ENCODE measurements at places on chromosomes 13 and 19.

GRCh38 chr13:41545432-41545707 lies 88.0 kb downstream of the RGCC start:
- no peak for DNase-seq

DNA sequence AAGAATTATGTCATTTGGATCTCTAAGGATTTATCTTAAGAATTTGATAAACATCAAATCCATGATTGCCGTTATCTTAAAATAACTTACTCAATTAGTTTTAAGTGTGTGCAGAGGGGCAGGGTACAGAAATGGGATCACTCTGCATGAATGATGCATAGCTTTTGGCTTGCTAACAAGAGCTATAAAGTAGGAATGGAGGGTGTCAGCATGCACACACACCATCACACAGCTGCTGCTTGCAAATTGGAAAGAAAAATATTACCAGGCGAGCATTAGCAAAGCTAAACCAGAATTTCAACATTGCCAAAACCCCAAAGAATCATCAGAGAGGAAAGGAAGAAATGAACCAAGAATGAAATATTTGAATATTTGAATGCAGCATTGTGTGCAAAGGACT lies 580.6 kb downstream of the LMO7 start:
- no peak for DNase-seq

GRCh38 chr13:95614641-95615245 lies 29.8 kb downstream of the DZIP1 start:
- DNase-seq, result no peak

DNA sequence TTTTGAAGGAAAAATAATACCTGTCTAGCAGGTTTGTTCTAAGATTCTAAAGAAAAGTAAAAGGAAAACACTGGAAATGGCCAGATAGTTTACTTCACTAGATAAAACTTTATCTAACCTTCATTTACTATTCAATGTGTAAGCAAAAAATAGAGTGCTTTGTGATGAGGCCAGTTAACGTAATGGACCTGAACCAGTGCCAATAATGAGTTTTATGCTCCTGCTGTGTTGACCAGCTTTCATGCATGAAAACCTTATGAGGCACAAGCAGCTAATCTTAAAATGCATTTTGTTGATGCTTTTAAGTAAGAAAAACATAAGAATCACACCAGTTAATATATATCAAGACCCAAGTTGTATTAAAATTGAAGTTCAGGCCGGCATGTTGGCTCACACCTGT lies 617.2 kb upstream of the GPC6 start:
- DNase-seq, result no peak

DNA sequence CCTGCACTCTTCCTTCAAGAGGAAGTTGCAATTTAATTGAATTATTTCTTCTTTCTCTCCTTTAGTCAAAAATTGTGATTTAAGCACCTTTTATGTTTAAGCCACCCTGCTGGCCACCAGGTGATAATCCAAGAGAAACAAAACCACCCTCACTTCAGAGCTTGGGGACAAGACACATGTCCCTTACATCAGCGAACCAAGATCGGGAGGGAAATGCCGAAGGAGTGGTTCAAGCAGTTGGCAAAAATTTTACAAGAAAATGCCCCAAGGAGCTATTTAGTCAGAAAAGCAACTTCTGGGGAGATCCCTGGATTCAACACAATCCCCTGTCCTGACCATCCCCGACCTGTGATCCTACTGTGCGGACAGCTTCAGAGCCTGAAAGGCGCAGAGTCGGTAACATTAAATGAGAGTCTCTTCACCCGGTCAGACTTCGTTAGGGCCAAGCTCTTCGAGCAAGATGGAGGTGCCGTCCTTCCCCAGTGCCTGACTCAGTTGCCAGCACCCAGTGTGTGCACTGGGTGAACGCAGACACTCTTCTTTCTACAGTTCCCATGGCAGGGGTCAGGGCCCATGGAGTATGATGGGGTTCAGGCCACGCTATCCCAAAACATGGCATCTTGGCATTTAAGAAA lies 78.6 kb upstream of the TM9SF2 start:
- no peak for DNase-seq

DNA sequence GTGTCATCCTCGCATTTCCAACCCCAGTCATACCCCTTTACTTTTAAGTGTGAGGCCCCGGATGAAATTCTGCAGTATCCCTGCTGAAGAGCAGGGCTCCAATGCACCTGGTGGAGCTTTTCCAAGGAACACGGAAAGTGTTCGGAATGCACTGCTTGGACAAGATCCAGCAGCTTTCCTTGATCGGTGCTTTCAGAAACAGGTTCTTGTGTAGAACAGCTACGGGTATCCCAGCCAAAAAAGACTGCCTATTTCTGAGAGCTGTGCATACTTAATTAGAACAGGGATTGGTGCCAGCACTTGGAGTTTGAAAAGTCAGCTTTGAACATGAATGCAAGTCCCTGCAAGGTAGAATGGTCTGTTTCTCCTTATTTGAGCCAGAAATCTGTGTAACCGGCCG lies 87.2 kb upstream of the C1QTNF9B start:
- no peak for DNase-seq

GRCh38 chr13:69155136-69155535 lies 952.5 kb upstream of the ATXN8OS start:
- DNase-seq, result no peak

GRCh38 chr19:49502866-49503581 lies 6.8 kb downstream of the RPS11 start:
- no peak for DNase-seq

DNA sequence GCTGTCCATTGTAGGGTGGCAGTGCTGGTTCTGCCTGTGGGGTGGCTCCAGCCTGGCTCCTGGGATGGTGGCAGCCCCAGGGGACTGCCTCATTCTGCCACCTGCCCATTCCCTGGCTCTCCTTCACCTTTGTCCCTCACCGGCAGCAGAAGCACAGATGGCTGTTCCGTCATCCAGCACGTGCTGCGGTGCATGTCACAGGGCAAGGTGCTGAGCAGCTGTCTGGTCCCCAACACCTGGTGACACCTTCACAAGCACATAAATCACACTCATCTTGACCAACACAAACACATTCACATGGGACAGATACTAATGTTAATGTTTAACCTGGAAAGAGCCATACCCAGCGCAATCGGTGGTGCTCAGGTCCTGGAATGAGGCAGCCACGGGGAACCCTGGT lies 126.8 kb downstream of the UQCRFS1 start:
- DNase-seq, result no peak

- DNase-seq, result no peak
Observed at GRCh38 chr13:32840989-32841713, 175.1 kb upstream of the KL start.

- DNase-seq, result no peak
Observed at GRCh38 chr19:19230999-19231398, 19.2 kb downstream of the NCAN start.

- DNase-seq, result no peak
Observed at GRCh38 chr13:107715496-107715895, 499.8 kb downstream of the LIG4 start.

DNA sequence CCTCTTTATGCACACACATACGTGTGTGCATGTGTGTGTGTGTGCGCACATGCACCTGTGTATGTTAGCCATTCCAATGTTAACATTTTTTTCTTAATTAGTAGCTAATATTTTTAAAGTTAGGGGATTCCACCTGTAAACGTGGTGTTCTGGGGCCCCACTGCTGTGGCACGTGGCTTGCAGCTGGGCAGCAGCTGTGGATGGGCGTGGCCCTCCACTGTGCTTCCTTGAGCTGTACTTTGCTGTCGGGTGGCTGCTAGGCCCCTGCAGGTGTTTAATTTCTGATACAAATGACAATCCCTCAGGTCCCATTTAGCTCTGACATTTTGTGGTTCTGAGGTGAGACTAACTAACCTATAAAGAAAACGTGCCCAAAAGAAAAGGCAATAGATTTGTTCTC lies 58.9 kb upstream of the GJB6 start:
- no peak for DNase-seq

GRCh38 chr19:15124572-15125231 lies 17.5 kb downstream of the SYDE1 start:
- no peak for DNase-seq

- no peak for DNase-seq
Observed at GRCh38 chr13:37561031-37561430, 37.5 kb downstream of the POSTN start.

DNA sequence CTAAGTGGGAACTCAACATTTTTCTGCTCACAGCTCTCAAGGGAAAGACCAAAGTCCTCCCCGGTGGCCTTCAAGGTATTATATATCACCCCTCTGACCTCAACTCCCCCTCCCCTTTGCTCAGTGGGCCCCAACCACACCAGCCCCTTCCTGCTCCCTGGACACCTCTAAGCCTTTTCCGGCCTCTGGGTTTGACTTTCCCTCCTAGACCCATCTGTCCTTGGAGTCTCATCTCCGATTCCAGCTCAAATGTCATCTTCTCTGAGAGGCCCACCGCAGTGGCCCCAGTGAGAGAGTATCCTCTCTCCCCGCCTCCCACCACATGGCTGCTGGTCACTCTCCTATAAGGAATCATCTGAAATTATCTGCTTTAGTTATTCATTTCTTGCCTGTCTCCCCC lies 941 bp upstream of the UHRF1 start:
- no peak for DNase-seq

GRCh38 chr13:103031332-103031873 lies 34.8 kb downstream of the SLC10A2 start:
- DNase-seq, result no peak

DNA sequence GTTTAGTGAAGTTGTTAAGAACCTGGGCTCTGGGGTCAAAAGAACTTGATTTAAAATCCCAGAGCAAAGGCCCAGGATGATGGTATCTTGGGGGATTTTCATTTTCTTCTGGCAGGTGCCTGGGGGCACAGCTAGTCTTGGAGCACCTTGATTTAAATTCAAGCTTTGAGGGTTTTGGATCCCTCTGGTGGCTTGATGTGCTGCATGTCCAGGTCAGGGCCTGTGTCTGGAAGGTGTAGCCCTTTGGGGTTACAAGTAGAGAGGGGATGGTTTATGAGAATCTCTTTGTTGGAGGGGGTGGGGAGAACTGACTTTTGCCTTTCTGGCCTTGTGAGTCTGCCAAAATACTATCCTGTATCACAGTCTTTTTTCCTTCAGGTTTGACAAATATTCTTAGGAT lies 55.8 kb downstream of the AKAP11 start:
- DNase-seq, result no peak

GRCh38 chr13:85828094-85828684 lies 29.0 kb upstream of the SLITRK6 start:
- DNase-seq, result no peak

GRCh38 chr13:45162821-45163220 lies 38.0 kb downstream of the KCTD4 start:
- no peak for DNase-seq

DNA sequence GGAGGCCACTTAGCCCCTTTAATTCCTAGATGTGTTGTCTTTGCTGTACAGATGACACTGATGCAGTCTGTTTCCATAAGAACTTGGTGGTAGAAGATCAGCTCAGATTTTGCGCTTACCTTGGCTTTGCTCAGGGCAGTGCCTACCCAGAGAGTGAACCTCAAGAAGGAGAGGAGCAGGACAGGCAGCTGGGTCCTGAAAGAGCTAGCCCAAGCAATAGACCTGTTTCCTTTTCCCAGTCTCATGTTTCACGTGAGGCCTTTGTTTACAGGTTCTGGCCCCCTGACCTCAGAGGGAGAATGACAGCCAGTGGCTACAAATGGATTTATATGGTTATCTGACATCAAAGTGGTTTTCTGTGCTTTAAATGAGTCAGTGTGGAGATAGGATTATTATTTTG lies 40.1 kb downstream of the METTL21C start:
- no peak for DNase-seq

GRCh38 chr19:46221981-46222610 lies 7.4 kb upstream of the IGFL1 start:
- DNase-seq, result no peak

DNA sequence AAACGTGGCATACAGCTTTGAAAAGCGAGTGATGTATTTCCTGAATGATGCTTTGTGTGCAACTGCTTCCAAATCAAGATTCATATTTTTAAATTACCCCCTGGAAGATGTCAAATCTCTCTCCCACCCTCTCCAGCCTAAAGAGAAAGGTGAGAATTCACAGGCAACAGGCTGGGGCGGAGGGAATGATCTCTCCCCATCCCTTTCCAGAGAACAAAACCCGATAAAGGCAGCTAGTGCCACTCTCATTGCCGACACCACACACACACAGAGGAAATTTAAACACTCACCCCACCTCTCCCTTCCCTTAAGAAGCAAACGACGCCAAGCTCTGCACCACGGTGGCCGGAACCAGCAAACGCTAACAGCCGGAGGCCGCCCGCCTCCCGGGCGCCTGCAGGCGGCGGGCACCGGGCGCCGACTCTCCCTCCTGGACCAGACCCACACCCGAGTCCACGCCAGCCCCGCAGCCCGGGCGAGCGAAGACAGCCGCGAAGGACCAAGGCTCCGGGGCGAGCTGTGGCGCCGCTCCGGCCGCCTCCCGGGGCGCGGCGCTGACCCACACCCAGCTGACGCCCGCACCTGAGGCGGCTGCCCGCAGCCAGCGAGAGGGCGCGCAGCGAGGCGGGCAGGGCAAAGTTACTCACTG lies 477 bp downstream of the LNX2 start:
- DNase-seq, result peak; percentile 10

DNA sequence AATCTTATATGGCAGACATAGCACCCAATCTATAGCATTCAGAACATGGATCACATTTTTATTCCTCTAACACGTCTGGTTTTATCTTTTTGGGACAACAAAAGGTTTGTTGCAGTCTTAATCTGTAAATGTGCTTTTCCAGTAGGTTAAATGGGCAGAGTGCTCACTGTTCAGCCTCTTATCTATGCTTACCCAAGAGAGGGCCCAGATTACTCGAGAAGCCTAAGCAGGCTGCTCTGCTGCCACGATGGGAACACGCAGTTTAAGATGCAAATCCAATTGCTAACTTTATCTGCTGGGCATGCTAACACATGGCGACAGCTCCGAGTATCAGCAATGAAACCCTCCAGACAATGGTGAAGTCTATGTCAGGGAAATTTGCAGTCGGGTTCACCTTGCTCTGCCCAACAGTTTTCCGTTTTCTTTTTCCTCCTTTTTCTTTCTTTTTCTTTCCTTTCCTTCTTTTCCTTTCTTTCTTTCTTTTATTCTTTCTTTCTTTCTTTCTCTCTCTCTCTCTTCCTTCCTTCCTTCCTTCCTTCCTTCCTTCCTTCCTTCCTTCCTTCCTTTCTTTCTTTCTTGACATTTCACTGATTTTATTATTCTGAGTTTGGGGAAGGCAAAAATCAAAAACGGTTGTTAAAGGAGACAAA lies 115.3 kb downstream of the RBM26 start:
- no peak for DNase-seq

- DNase-seq, result no peak
Observed at GRCh38 chr19:31146015-31146414, 203.2 kb downstream of the TSHZ3 start.

- DNase-seq, result no peak
Observed at GRCh38 chr13:78139765-78140164, 221.1 kb upstream of the EDNRB start.

DNA sequence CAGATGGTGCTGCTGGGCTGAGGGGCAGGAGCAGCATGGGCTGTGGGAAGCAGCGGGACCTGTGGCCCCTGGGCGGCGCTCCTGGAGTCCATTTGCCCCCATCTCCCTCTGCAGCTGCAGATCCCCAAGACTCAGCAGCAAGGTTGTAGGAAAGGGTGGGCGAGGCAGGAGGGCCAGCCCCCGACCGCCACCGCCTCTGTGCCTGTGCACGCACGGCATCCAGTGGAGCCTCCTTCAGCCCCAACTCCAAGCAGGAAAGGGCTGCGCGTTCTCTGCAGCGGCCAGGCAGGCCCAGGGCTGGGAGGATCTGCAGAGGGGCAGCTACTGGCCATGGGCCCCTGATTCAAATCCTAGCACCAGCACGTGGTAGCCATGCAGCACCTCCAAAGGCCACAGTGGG lies 20.8 kb downstream of the DPF1 start:
- no peak for DNase-seq
